ENCODE measurements at places on chromosomes 6 and 20.

DNA sequence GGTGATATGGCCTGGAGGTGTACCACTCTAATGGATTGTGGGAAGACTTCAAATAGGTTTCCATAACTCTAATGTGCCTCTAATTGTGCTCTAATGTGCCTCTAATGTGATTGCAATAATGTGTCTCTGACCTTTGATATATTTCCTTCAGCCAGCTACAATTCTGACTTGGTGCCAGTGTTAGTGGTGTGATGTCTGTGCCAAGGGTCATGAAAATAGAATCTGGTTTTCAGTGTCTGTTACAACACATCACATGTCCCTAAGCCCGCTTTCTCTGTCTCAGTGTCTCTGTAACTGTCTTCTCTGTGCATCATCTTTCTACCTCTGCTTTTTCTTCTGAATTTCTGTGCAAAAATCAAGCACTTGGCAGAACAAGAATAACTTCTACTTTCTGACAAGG, 77.2 kb upstream of the ECI2 start:
- DNase-seq = no peak

DNA sequence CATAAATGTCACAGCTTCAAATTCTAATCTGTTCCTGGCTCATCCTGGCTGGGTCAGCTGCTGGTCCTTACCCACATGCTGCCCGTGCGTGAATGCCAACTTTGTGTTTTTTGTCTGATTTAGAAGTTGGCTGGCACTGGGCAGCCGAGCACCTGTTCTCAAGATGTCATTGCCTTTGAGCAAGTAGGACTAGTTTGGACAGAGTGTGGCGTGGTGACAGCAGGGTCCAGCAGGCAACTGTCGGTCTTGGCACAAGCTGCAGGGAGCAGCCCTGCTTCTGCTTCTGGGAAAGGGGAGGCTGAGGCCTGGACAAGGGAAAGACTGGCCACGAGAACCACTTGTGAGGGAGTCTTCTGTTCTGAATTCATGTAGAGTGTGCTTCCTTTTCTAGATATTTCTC, 26.4 kb upstream of the ADRM1 start:
- no peak for DNase-seq

DNA sequence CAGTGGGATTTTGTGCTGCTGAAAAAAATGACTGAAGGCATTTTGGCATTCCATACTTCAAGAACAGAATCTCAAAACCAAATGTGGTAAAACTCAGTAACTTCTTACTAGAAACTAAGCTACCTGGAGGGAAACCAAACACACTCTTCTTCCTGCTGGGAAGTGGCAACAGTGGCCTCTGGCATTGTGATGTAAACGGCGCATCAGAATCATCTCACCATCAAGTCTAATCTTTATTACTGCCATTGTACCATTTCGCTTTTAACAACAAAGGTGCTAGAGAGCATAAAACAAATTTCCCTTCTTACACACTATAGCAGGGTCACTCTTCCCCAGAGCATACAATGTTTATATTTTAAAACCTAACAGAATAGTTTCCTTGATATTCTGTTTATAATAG, 101.6 kb upstream of the CEP162 start:
- DNase-seq = no peak

- no peak for DNase-seq
These were observed 34.0 kb downstream of the VEGFA start for GRCh38 chr6:43803783-43804549.

DNA sequence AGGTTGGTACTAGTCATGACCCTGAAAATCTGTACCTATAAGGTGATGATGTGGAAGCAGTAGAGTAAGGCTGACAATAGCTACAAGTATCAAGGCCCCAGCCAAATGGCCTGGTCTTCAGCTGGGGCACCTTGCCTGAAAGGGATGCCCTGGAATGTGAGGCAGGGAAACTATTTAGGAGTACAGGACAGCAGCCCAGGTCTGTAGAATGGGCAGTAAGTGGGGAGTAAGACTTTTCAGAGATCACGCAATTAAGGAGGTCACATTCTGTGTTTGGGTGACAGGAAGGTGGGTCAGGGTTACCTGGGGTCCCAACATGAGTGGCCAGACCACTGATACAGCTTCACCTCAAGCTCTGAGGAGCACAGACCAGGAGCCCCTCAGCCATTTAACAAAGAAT, 9.4 kb downstream of the SLC35F1 start:
- no peak for DNase-seq

DNA sequence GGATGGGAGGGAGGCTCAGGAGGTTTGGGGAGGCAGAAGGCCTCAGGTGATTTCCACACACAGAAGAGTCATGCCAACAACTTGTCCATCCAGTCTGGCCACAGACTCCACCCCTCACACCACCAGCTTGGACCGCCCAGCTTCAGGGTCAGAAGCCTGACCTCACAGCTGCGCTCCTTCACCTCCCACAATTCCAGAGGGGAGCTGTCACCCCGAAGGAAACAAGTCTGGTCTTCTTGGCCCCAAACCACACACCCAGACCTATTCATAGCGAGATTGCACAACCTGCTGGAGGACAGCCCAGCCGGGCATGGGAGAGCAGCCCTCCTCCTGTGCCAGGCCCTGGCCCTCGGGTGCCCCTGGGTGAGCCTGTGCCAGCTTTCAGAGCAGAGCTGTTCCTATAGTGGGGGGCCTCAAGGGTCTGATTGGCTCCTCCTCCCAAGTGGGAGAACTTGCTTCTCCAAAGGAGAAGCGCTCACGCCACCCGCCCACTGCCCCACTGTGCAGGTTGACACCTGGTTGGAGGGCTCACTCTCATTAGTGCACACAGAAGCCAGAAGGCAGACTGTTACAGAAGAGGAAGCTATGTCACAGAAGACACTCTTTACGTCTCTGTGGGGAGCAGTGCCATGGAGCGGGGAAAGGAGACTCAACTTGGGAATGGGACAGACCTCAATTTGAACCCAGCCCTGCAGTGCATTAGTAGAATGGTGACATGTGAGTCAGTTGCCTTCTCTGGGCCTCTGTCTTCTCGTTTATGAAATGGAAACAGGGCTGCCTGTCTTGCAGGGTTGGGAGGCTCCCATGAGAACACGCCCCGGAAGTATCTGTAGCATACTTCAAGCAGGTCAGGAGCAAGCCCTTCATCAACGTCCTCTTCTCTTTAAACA, 128.8 kb downstream of the FOXO3 start:
- no peak for DNase-seq

- no peak for DNase-seq
These were observed 4.4 kb downstream of the ENPP4 start for GRCh38 chr6:46134216-46134615.

- no peak for DNase-seq
These were observed 40.8 kb downstream of the SNRNP48 start for GRCh38 chr6:7630792-7631191.

DNA sequence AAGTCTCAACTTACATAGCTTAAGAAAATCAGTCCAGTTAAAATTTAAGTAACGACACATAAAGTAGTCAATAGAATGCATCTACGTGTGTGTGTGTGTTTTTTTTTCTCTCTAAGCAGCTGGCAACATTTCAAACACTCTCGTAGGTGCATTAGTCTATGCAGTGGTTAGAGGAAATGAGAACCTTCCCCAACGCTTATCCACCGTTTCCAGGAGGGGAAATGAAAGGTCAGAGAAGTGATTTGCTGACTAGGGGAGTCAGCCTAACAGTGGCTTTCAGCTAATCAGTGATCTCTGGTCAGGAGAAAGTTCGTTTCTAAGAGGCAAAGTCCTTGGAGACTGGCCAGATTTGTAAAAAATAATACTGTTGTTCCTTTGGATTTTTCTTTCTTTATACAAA, 806.6 kb downstream of the C6orf118 start:
- DNase-seq = no peak

DNA sequence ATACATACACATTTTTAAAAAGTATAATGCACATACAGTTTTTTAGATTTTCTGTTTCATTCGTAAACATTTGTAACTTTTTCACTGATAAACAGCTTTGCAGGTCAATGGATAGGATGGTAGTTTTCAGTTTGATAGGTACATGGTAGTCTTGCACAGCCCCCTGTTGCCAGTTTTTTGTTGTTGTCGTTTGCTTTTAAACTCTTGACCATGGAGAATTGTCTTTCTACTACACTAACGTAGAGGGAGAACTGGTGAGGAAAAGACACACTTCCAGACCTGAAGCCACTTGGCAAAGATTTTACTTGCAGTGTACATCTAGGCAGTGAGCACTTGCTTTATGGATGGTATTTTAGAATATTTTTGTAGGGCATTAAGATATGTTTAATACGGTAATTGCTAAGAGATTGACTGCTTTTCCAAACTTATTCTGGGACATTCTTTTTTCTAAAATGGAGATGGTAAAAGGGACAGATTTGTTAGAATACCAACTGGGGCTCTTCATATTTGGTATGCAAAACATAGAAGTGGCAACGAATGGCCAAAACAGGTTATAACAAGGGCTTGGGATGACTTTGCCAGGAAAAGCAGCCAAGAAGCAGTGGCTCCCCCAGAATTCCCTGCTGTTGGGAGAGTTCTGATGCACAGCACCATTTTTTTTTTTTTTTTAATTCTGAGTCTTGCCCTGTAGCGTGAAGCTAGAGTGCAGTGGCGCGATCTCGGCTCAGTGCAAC, 1.5 kb downstream of the PYGB start:
- no peak for DNase-seq

GRCh38 chr6:135353113-135353512, 144.4 kb downstream of the AHI1 start:
- no peak for DNase-seq

DNA sequence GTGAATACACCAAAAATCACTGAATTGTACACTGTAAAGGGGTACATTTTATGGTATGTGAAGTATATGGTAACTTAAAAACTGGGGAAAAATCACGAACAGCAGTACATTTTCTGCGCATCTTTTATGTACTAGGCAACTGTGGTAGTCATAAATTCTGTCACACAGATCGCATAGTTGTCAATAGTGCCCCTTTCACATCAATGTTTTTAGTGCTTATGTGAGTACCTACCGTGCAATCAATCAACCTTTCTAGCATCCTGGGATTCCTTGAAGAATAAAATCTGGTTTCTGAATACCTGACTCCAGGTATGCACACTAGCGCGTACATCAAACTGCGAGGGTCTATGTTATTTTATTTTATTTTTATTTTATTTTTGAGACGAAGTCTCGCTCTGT, 637 bp upstream of the RPF2 start:
- no peak for DNase-seq
